ENCODE measurements at places on chromosomes 1 and 21. TPM values are rescaled to one million over a fixed set of nuclear protein-coding genes. Genes with fewer than 3 reads are reported as not detected.

DNA sequence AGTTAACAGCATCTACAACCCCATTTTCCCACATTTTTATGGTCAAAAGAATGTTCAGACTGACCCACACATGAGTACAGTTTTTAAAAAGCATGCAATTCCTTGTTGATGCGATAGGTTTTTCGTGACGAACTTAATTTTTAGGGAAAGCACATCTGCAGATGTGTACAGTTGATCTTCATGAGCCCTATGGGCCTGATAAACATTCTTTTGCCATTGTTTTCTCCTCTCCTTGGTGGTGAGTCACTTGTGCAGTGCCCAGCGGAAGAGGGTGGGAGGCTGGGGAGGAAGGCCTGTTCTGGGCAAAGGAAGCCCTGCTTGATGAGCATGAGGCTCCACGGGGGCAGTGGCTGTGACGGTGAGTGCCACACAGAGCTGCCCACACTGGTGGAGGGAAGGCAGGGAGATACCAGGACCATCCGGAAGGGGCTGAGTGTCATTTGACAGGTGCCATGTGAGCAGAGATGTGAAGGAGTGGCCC is 5.3 kb downstream of the ARF1 start:
- DNase-seq = peak; percentile 58

GRCh38 chr21:41928621-41929220 is 25.1 kb downstream of the C2CD2 start:
- peak; percentile 54 for DNase-seq

- DNase-seq = no peak
Observed at GRCh38 chr1:109083923-109084322, 6.6 kb upstream of the TMEM167B start.

DNA sequence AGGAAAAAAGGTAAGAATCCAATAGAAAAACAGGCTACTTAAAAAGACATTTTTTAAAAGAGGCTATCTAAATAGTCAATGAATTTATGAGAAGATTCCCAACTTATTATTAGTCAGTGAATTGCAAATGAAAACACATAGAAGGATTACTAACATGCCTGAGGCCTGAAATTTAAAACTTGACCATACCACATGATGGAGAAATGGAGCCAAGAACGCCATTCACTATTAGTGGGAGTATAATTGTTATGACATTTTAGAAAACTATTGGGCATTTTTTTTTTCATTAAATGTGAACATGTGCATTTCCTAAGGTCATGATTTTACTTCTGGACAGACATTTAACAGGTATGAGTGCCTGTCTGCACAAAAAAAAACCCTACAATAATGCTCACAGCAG is 24.8 kb upstream of the OR2B11 start:
- no peak for DNase-seq

- DNase-seq = no peak
Observed at GRCh38 chr1:86865973-86866637, 47.8 kb downstream of the SELENOF start.

DNA sequence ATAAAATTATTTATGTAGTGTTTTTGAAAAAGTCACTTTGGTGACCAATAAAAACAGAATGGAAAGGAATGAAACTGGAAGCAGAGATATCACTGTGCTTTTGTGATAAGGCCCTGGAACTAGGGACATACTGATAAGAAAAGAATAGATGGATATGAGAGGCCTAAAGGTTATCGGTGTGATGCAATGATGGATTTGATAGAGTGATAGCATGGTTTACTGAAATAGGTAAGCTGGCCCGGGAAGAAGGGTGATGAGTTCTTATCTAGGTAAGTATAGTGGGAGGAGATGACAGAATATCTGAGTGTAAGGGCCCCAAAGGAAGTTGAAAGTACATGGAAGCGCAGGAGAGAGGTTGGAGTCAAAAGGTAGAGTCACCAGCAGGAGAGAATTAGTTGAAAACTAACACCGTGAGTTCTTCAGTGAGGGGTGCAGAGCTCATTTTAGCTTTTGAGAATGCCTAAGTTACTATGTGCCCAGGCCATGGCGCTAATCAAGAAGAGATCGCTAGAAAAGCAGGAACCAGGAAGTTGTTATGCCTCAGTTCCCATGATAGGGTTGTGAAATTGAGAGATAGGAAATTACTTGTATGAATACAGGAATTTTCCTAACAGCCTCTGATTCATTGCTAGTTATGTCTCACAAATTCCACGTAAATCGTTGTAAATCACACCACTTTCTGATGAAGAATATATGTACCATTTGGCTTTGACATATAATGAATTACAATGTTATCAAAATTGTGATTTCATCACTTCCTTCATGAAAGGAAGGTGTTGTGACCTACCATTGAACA is 115.3 kb downstream of the PLA2G4A start:
- no peak for DNase-seq

- no peak for DNase-seq
Observed at GRCh38 chr1:32341971-32342370, 5.9 kb upstream of the MARCKSL1 start.

GRCh38 chr1:245278846-245279245 is 124.1 kb downstream of the KIF26B start:
- DNase-seq = no peak

GRCh38 chr1:230787471-230787870 is 40.3 kb downstream of the CAPN9 start:
- DNase-seq = no peak

DNA sequence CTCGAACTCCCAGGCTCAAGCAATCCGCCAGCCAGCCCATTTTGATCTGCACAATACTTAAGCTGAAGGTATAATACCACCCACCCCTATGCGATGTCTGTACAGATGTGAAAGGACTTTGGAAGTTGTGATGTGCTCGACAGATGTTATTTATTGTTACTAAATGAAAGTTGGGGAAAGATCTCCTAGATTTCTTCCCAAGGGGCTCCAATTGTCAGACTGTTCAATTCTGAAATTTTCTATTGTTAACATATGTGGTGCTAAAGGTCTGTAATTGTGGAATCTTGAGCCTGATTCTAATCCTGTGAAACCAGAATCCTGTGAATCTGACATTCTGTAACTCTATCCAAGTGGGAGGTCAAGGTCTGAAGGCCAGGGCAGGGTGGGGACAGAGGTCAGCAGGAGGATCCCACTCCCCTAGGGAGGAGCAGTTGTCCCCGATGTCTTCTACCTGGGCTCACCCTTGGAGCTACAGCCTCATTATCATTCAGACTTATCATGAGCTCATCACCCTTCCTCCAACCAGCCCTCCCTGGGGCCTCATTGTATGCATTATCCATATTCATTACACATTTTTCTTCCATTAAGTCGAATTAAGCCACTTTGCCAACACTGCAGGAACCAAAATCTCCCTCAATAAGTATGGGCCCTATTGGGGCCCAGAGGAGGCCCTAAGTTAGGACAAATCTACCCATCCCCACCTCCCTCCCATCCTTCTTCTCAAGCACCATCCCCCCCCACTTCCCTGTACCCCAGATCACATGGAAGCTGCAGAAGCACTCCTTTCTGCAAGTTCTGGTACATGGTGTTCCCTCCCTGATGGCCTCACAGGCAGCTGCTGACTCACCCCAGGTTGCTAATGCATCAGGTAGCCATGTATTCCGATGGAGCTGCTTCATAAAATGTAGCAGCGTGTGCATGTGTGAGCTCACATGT is 32.3 kb downstream of the SHISAL2A start:
- no peak for DNase-seq

DNA sequence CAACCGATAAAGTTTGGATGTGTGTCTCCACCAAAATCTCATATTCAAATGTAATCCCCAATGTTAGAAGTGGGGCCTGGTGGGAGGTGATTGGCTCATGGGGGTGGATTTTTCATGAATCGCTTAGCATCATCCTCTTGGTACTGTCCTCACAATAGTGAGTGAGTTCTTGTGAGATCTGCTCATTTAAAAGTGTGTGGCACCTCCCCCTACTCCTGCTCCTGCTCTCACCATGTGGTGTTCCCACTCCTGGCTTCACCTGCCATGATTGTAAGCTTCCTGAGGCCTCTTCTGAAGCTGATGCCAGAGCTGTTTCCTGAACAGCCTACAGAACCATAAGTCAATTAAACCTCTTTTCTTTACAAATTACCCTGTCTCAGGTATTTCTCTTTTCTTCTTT is 28.2 kb upstream of the PRDX6 start:
- no peak for DNase-seq

DNA sequence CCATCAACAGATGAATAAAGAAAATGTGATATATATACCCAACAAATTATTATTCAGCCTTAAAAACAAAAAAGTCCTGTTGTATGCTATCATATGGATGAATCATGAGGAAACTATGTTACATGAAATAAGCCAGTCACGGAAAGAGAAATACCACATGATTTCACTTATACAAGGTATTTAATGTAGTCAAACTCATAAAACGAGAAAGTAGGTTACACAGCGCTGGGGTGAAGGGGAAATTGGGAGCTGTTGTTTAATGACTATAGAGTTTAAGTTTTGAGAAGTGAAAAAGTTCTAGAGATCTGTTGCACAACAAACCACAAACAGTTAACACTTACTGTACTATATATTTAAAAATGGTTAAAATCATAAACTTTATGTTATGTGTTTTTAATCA is 58.5 kb downstream of the SLC25A24 start:
- DNase-seq = no peak

- no peak for DNase-seq
Observed at GRCh38 chr1:3271866-3272265, 182.6 kb upstream of the ARHGEF16 start.

- no peak for DNase-seq
Observed at GRCh38 chr1:76250271-76250670, 175.7 kb downstream of the ST6GALNAC3 start.

DNA sequence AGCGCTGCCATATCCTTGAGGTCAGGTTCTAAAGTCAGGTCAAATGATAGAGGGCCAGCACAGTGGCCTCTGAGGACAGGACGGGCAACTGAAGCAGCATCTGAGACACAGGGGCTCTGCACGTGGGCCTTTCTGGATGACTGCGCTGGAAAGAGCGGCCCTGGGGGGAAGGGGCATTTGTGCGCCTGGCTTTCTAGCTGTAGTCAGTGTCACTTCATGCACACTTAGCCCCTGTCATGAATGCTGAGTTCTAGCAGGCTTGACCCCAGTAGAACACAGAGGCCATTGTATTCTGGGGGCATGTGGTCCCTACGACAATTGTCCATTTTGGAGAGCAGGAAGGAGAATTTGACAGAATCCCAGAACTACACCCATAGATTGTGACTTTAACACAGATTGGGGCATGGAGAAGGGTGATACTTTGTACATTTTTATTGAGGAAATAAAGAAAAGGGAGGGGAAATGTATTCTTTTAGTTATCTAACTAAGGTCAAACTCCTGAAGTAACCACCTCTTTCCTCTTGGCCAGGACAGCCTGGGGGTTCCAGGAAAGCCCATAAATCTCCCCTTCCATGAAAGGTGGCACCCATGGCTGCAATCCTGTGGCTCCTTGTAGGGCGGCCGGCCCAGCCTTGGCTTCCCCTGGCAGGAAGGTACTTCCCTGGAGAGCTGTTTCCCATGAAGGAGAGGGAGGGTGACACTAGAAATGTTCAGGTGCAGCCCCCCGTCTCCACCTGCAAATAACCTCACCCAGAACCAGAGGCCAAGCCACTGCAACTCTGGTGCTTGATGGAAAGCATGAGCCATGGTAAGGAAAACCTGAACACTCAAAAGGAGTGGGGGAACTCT is 34.4 kb downstream of the NTPCR start:
- DNase-seq = no peak

GRCh38 chr1:17611991-17612390 is 72.5 kb downstream of the ARHGEF10L start:
- no peak for DNase-seq

- DNase-seq = no peak
Observed at GRCh38 chr1:248857201-248857600, 1.7 kb downstream of the ZNF692 start.

DNA sequence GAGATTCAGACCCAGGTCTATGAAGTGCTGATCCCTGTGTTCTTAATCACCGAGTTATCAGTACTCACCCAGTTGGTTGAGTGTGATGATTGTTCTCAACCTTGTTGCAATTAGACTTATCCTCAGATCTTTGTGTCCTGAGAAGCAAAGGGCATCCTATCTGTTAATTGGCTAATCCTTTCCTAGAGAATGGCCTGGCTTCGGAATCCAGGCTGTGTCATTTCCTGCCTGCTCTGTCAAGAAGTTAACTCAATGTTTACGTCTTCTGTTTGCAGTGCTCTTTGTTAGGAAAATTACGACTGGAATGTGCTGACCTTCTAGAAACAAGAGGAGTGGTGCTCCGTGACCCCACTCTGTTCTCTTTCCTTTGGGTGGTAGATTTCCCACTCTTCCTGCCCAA is 14.7 kb downstream of the GAS5 start:
- no peak for DNase-seq

GRCh38 chr1:228846952-228847351 is 111.7 kb downstream of the RHOU start:
- no peak for DNase-seq

DNA sequence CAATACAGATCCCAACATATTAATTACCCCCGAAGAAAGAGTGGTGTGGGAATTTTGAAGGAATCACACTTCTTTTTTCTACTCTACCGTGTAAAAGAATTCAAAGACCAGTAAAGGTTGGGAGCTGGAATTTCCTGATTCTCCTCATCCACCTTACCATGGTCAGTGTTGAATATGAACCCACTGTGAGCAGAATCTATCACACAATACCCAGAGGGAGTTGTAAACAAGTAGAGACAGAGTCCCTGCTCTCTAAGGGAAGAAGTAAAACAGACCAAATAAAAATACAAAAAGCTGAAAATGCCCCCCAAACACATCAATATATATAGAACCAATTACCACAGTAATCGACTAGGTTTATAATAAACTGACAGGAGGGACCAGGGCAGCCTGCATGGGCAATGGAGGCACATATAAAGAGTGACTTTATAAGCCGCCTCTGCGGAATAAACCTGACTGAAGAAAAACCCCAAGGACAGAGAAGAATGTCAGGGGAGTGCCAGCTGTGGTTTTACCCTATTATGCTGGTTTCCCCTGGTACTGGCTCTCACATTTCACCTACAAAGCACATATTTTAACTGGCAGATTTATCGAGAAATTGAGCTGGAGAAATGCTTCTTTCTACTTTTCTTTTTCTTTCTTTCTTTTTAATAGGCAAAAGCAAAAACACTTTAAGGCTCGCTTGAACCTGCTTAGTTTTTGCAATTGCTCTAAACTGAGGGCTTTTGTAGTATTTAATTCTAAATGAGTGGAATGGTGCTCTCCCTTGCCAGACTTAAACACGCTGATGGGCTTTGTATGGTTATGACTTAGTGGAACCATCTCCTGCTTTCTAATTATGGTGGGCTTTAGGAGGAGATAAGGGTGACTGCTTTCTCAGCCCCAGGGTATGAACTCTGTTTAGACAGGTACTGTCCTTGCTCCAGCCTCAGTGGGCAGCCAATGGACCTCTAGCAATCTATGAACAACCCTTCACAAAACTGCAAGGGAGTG is 244.8 kb downstream of the ASTN1 start:
- no peak for DNase-seq

- DNase-seq = no peak
Observed at GRCh38 chr1:227892489-227893299, 55.0 kb downstream of the WNT9A start.

Gene NME7
- total RNA-seq = 20.1 TPM

Gene LRRC3
- total RNA-seq = 4.1 TPM

Gene PGLYRP3
- not detected for total RNA-seq

Gene GBP6
- not detected for total RNA-seq

Gene FAM167B
- 0.71 TPM for total RNA-seq

Gene NECTIN4
- not detected for total RNA-seq

Gene OR2T6
- total RNA-seq = not detected

Gene TAL1
- total RNA-seq = 3.1 TPM

Gene PLXNA2
- total RNA-seq = 5.1 TPM

Gene XCL2
- not detected for total RNA-seq

Gene BTBD19
- 3.5 TPM for total RNA-seq

Measured in sigmoid colon (tissue), 7 donors.